ENCODE measurements at places on chromosomes 3 and 15. TPM values are rescaled to one million over a fixed set of nuclear protein-coding genes. Genes with fewer than 3 reads are reported as not detected.

LMAN1L gene
- 0.64 TPM for total RNA-seq

SUSD5 gene
- not detected for total RNA-seq

PDHB gene
- total RNA-seq = 64.4 TPM

HYAL1 gene
- total RNA-seq = 0.07 TPM

ALCAM gene
- 12.0 TPM for total RNA-seq

EBLN2 gene
- 9.8 TPM for total RNA-seq

LRRC31 gene
- total RNA-seq = not detected

ZWILCH gene
- total RNA-seq = 31.8 TPM

CD80 gene
- total RNA-seq = 9.6 TPM

ALDH1A3 gene
- not detected for total RNA-seq

FBN1 gene
- total RNA-seq = 1.7 TPM

NGRN gene
- 31.8 TPM for total RNA-seq

TGM5 gene
- total RNA-seq = 0.09 TPM

FOXB1 gene
- total RNA-seq = 1.6 TPM

MANF gene
- 212 TPM for total RNA-seq

SPATA12 gene
- not detected for total RNA-seq

GJD2 gene
- total RNA-seq = not detected

GP5 gene
- total RNA-seq = 1.0 TPM

VWA5B2 gene
- total RNA-seq = not detected

TATDN2 gene
- total RNA-seq = 76.8 TPM

ALDH1A2 gene
- total RNA-seq = not detected

NXPE3 gene
- total RNA-seq = 21.3 TPM

COL6A6 gene
- not detected for total RNA-seq

GOLGA8S gene
- 0.80 TPM for total RNA-seq

POTEB2 gene
- total RNA-seq = not detected

TPRG1 gene
- total RNA-seq = 29.5 TPM

TLR9 gene
- not detected for total RNA-seq

KY gene
- total RNA-seq = not detected

RPL32 gene
- total RNA-seq = 1,883 TPM

TTLL13 gene
- total RNA-seq = 0.34 TPM

RASSF1 gene
- 125 TPM for total RNA-seq

RTP1 gene
- total RNA-seq = not detected

CIDEC gene
- not detected for total RNA-seq

GRK7 gene
- not detected for total RNA-seq

ISLR gene
- not detected for total RNA-seq

KCNMB2 gene
- not detected for total RNA-seq

GPR160 gene
- total RNA-seq = 9.5 TPM

GOLGA8G gene
- not detected for total RNA-seq

SKIL gene
- 17.7 TPM for total RNA-seq

CTXN2 gene
- total RNA-seq = 0.05 TPM

FRMD4B gene
- 19.9 TPM for total RNA-seq

SPTBN5 gene
- total RNA-seq = 1.0 TPM

TUSC7 gene
- total RNA-seq = not detected

RGMA gene
- total RNA-seq = not detected

FOXL2NB gene
- total RNA-seq = not detected

C3orf20 gene
- 0.20 TPM for total RNA-seq

WDR93 gene
- total RNA-seq = not detected

SERINC4 gene
- 0.23 TPM for total RNA-seq

LRRN1 gene
- 0.16 TPM for total RNA-seq

SPTSSB gene
- total RNA-seq = not detected

Measured in T-helper 2 cell treated with Interferon-gamma antibody and Interleukin-4, amounts not matched to agents 100 ng/mL and 5 ng/mL, for 36 hours (primary cell).